ENCODE measurements at places on chromosomes 6 and 20. TPM values are rescaled to one million over a fixed set of nuclear protein-coding genes. Genes with fewer than 3 reads are reported as not detected.
A peak's percentile ranks its signal among the peaks of the same experiment; 100 is the strongest.

GRCh38 chr6:63571361-63572043, 778 bp upstream of the LOC128125822 start:
- 0 out of 2 replicates have a peak, but pooled peaks cover 1% of the 10 kb centered on the region for H3K27me3 ChIP-seq
- H3K4me1 ChIP-seq = peaks cover 14% of the 10 kb centered on the region

DNA sequence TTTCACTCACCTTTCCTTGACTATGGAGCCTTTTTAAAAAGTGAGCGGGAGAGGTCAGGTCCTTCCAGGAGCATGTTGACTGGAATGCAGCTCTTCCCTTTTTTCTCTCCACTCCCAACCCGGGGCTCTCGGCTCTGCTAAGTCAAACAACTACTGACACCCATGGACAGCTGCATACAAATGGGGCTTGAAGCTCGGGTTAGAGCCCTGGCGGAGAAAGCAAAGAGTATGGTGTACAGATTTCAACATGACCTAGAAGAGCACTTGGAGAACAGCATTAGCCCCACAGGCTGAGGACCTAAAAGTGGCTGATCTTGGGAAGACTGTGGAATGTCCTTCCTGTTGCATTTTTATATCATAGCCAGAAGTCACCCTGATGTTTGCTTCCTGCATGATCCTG, 162.0 kb upstream of the STMND1 start:
- DNase-seq = no peak
- no peak overlapping the region for H3K27ac ChIP-seq
- H3K36me3 ChIP-seq = no peaks in the 10 kb centered on the region
- peaks cover 6% of the 10 kb centered on the region for H3K4me1 ChIP-seq
- no peaks in the 10 kb centered on the region for H3K27me3 ChIP-seq

CCHCR1 gene
- total RNA-seq = 39.2 TPM

- H3K4me1 ChIP-seq = no peaks in the 10 kb centered on the region
- no peaks in the 10 kb centered on the region for H3K36me3 ChIP-seq
- no peak for DNase-seq
Observed at GRCh38 chr6:4446982-4447381, 311.6 kb upstream of the ECI2 start.

PIGU gene
- total RNA-seq = 24.4 TPM

PDYN gene
- total RNA-seq = not detected

DNA sequence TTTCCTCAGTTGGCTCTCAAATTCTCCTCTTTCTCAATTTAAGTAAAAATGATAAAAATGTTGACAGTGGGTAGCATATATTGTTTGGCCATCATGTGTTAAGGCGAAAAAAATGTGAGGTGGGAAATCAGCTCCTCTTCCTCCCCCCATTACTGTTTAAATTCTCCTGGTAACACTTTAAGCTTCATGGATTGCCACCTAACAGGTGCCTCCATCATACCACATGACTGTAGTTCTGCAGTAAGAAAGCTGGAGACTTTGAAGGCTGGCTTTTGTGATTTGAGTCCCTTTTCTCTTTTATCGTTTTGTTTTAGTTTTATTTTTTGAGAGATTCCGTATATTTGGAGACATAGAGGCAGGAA, 1.2 kb downstream of the ZFAND3 start:
- H3K27me3 ChIP-seq = no peaks in the 10 kb centered on the region
- peaks cover 16% of the 10 kb centered on the region for H3K36me3 ChIP-seq
- peaks cover 14% of the 10 kb centered on the region for H3K4me1 ChIP-seq
- H3K4me3 ChIP-seq = peak overlapping the region; percentile 93

DNA sequence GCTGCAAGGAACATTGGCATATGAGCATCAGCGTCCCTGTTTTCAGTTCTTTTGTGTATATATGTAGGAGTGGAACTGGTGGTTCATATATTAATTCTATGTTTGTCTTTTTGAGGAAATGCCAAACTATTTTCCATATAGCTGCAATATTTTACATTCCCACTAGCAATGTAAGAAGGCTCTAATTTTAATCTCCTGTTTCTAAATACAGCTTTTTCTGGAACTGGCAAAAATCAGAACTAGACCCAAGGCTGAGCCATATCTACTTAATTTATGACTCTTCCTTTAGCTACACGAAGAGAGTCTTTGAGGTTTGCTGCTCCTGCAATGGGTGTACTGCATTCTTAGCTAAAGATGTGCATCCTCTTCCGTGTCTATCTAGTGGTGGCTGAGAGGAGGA, 50.5 kb upstream of the SLC17A4 start:
- no peaks in the 10 kb centered on the region for H3K27me3 ChIP-seq
- H3K27ac ChIP-seq = no peak overlapping the region
- no peak overlapping the region for H3K4me3 ChIP-seq

DNA sequence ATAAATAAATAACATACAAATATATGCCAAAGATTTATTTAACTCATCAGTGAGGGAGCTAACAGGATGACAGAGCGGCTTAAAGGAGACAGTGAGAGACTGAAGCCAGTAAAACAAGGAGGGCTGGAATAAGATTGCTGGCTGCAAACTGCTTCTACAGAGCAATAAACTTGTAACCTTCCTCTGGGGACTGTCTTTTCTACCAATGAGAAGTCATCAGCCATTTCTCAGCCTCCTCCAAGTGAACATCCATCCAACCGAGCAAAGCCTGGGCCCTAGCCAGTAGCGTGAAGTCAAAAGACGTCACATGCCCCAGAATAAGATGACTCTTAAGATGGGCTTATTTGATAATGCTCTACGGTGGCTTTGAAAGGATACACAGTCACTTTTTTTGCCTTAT, 42.5 kb downstream of the CPXM1 start:
- H3K36me3 ChIP-seq = no peaks in the 10 kb centered on the region
- DNase-seq = no peak
- peaks cover 3% of the 10 kb centered on the region for H3K4me1 ChIP-seq
- no peak overlapping the region for H3K27ac ChIP-seq
- H3K4me3 ChIP-seq = no peak overlapping the region

DNA sequence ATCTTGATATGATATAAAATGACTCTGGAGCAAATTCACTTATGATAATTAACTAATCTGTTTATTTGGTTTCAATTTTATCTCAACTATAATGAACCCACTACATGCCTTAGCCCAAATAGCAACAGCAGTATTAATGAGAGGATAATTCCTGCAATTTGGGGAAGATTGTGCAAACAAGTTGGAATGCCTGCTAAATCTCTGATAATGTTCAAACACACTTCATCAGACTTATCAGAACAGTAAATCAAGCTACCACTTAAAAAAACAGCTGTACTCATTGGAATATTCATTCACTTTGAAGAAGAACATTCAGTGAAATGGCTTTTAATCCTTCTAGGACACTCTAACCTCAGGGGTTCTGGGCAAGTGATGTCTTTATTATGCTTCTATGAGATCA, 85.4 kb downstream of the CBLN4 start:
- H3K4me1 ChIP-seq = no peaks in the 10 kb centered on the region
- no peak overlapping the region for H3K4me3 ChIP-seq
- H3K27ac ChIP-seq = no peak overlapping the region
- H3K36me3 ChIP-seq = no peaks in the 10 kb centered on the region
- no peak for DNase-seq

DNA sequence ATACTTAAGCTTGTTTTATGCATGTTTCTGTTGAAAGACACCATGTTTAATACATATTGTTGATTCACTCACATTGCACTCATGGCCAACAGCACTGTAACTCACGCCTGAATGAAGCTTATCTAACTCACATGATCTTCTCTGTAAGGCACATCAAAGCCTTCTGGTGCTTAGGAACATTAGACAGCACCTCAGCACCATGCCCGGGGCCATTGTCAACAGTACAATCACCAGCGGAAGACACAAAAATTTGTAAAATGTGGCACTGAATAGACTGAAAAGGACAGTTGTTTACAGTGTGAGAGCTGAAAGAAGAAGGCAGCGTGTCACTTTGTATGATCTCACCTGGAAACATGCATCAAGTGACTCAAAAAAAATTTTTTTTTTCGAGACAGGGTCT, 8.9 kb upstream of the TCF15 start:
- peaks cover 19% of the 10 kb centered on the region for H3K4me1 ChIP-seq
- peaks cover 22% of the 10 kb centered on the region for H3K27me3 ChIP-seq
- no peak overlapping the region for H3K27ac ChIP-seq
- DNase-seq = no peak
- H3K36me3 ChIP-seq = no peaks in the 10 kb centered on the region

DNA sequence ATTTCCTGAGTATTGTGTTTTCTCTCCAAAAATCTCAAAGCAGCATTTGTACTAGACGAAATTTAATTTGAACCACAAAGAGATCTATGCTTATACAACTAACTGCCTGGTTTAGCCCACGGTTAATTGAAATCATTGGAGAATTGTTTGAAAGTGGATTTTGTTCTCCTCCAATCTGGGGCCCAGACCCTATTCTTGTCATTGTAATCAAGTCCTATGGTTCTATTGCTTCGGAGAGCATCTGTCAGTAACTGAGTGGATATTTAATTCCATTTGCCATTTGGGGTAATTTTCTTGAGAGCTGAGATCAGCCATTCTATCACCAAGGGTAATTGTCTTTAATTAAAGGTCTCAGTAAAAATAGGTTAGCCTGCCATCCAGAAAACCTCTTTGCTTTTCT, 117.0 kb upstream of the KCNG1 start:
- H3K4me1 ChIP-seq = no peaks in the 10 kb centered on the region
- peaks cover 20% of the 10 kb centered on the region for H3K27me3 ChIP-seq
- no peaks in the 10 kb centered on the region for H3K36me3 ChIP-seq
- no peak overlapping the region for H3K27ac ChIP-seq
- H3K4me3 ChIP-seq = no peak overlapping the region
- DNase-seq = no peak

KHDC1L gene
- not detected for total RNA-seq

- no peak overlapping the region for H3K4me3 ChIP-seq
- H3K27me3 ChIP-seq = peaks cover 37% of the 10 kb centered on the region
- 0 out of 2 replicates have a peak, but pooled peaks cover 5% of the 10 kb centered on the region for H3K4me1 ChIP-seq
- H3K27ac ChIP-seq = no peak overlapping the region
Observed at GRCh38 chr20:54472607-54473006, 2.8 kb upstream of the DOK5 start.

DNA sequence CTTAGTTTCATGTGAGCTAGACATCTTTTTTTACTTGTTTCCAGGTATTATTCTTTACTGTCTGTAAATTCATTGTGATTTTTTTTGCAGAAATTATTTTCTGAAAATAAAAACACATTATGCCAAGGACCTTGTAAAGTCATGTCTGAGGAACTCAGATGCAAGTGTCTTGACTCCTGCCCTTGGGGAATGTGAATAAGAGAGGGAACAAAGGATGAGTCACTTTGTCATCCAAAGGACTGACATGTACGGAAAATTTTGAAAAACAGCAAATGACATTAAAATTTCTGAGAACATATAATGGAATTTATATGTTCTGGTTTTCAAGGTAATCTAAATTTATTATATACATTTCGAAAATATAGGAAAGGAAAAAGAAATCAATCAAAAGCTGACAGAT, 660.4 kb downstream of the CD109 start:
- H3K27ac ChIP-seq = peak overlapping the region; percentile 43

GRCh38 chr6:4957521-4958231, 46.2 kb downstream of the RPP40 start:
- no peaks in the 10 kb centered on the region for H3K4me1 ChIP-seq
- DNase-seq = no peak
- H3K27me3 ChIP-seq = no peaks in the 10 kb centered on the region
- peaks cover 22% of the 10 kb centered on the region for H3K36me3 ChIP-seq

DNA sequence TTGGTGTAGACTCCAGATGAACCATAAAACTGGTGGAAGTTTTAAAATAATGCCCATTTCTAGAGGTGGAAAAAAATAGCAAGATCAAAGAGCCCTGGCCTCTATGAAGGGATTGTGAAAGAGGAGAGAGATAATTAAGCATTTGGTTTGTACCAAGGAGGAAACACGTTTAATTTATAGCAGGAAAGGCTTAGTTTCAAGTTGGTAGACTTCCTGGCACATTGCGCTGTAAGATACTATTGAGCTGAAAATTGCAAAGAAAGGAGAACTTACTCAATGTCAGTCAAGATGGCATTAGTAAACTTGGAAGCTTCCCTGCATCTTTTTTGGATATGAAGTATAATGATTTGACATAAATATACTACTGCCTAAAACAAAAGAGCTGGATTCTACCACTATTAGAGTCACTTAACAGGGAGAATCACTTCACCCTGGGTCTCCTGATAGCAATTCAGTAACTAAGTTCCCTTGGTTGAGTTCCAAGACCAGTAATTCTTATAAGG, 24.4 kb downstream of the MARCKS start:
- H3K27me3 ChIP-seq = no peaks in the 10 kb centered on the region
- H3K4me3 ChIP-seq = no peak overlapping the region
- no peak overlapping the region for H3K27ac ChIP-seq
- no peaks in the 10 kb centered on the region for H3K36me3 ChIP-seq

DNA sequence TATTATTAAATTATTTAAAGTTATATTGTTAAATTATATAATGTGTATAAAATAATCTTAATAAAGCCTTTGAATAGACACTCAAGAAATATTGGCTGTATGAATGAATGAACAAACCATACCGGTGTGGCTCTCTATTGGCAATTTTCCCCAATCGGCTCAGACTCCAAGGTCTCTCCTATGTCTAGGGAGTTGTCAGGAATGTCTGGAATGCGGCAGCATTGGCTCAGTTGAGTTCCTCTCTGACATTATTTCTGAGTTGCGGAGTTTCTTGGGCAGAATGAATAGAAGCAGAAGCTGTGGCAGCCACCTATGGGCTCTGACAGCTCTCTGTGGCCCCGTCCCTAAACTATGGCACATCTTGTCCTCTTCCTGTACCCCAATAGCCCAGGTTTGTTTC, 111.0 kb downstream of the SOBP start:
- peaks cover 20% of the 10 kb centered on the region for H3K4me1 ChIP-seq
- DNase-seq = peak; percentile 66
- no peaks in the 10 kb centered on the region for H3K27me3 ChIP-seq
- no peak overlapping the region for H3K4me3 ChIP-seq
- H3K36me3 ChIP-seq = no peaks in the 10 kb centered on the region
- no peak overlapping the region for H3K27ac ChIP-seq

GRCh38 chr20:52193886-52194545, 2.4 kb upstream of the ZFP64 start:
- H3K27me3 ChIP-seq = no peaks in the 10 kb centered on the region
- no peak overlapping the region for H3K27ac ChIP-seq
- no peak overlapping the region for H3K4me3 ChIP-seq
- no peak for DNase-seq
- H3K36me3 ChIP-seq = 0 out of 2 replicates have a peak, but pooled peaks cover 3% of the 10 kb centered on the region

DNA sequence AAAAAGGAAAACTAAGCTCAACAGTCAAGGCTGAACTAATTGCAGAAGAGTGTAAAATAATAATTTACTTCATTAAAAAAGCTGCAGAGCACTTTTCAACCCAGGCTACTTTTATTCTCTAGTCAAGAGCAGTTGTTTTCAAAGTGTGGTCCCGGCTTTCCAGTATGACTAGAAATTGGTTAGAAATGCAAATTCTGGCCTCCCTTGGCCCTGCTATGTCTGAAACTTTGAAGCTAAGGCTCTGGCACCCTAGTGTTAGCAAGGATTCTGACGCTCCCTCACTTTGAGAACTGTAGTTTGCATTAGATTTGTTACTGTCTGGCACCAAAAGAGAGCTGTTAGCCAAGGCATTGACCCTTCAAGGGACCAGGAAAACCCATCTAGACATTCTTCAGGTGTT, 9.5 kb upstream of the NXT1 start:
- no peaks in the 10 kb centered on the region for H3K27me3 ChIP-seq
- no peaks in the 10 kb centered on the region for H3K36me3 ChIP-seq
- H3K4me3 ChIP-seq = no peak overlapping the region
- no peak overlapping the region for H3K27ac ChIP-seq
- no peak for DNase-seq
- H3K4me1 ChIP-seq = peaks cover 36% of the 10 kb centered on the region
